ENCODE measurements at places on chromosomes 6 and 20.
A peak's percentile ranks its signal among the peaks of the same experiment; 100 is the strongest.

DNA sequence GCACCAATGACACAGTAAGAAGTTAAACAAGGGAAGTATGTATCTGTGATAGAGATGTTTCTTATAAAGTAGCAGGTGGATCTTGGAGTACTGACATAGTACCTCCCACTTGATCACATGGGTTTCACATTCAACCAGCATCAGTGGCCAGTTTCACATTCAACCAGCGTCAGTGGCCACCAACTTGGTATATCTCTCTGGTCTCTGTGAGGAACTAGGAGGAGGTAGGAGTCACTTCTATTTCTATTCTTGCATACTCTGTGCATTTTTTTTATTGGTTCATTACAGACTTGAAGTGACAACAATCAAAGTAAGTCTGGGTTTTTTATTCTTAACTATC is 200.3 kb upstream of the SIM1 start:
- no peak for DNase-seq

- DNase-seq, result no peak
Measured at GRCh38 chr6:113050979-113051378, 703.8 kb downstream of the RFPL4B start.

DNA sequence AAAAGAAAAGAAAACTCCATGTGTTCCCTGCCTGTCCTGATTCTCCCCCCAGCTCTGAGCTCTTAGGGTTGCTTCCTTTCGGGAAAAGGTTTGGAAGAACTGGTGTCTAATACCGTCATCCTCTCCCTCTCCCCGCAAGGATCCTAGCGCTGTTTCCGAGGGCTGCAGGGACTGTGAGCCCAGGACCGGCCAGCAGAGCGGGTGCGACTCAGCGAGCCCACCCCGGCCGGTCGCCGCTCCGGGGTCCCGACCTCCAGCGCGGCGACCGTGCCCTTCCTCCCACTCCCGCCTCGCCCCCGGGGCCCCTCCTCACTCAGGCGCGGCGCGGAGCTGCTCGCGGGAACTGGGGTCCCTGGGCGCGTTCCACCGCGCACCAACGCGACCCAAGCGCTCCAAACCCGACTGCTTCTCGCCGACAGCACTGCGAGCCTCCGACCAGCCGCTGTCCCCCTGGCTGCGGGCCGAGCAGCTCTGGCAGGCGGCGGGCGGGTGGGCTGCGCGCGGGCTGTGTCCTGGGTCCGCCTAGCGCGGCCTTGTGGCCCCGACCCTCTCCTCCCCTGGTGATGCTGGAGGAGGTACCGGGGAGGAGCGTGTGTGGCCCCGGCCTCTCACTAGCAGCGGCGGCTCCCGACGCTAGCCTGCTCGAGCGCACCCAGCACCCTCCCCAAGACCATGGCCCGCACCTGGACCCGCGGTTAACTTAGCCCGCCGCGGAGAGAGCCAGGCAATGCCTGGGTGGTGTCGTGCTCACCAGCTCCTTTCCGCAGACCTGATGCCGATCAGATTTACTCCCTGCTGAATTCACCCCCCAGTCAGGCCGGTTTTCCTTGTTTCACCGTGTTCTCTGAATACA is at the start of gene PLA2G7:
PLA2G7 (minus strand) TSS at position 509 of the 853 bp plus-strand sequence. CDS start 12,484 bp downstream, outside the sequence.
- DNase-seq, result no peak

GRCh38 chr20:52033313-52033712 is 158.3 kb downstream of the ZFP64 start:
- no peak for DNase-seq

GRCh38 chr6:44090465-44090864 is 36.8 kb downstream of the MRPL14 start:
- DNase-seq, result no peak

DNA sequence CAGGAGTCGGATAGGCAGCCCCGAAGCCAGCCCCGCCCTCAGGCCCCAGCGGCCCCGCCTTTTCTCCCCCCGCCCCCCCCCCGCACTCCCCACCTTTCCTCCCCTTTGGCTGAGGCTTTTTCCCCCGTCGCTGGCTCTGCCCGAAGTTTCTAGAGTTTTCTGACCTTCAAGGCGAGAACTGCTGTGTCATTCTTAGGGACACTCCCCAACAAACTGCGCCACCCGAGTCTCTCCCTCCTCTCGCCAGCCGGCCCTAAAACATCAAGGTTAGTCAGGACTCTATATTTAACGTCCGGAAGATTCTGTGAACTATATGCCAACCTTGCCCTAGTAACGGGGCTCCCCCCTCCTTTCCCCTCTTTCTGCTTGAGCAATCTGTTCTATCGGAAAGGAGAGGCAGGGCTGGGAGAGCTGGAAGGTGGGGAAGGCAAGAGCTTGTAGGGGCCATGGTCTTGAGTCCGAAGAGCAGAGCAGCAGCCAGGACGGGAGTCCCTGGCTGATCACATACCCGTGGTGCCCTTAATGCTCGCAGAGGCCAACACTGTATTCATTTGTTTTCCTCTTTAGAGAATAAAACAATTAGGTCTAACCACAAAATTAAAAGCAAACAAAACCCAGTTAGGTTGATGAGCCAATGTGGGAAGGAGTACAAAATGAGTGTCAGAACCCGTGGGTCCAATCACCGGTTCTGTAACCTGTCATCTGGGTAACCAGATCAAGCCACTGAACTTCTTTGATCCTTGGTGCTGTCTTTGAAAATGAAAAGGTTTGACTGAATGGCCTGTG is 5.3 kb upstream of the HSPA1B start:
- DNase-seq, result peak; percentile 87

- no peak for DNase-seq
Measured at GRCh38 chr6:86148586-86148985, 505.9 kb upstream of the SYNCRIP start.

GRCh38 chr6:65706436-65706835 is 590 bp downstream of the EYS start:
- no peak for DNase-seq

GRCh38 chr6:36232172-36232571 is 35.6 kb downstream of the BRPF3 start:
- DNase-seq, result no peak

- DNase-seq, result no peak
Measured at GRCh38 chr20:61391812-61392520, 139.9 kb downstream of the CDH4 start.

DNA sequence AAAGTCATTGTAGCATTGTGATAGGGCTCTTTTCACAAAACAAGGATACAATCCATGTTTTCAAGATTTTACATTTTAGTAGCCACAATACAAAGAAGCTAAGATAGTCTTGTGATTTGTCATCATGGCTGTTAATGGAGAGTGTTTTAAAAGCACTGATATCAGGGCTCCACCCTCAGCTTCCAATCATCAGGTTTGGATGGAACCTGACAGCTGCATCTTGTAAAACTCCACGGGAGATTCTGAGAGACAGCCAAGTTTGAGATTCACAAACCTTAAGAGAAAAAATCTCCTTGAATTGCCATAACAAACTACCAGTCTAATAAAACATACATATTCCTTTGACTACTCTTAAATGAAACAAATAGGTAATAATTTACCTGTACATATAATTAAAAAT is 280.2 kb downstream of the ESR1 start:
- no peak for DNase-seq

DNA sequence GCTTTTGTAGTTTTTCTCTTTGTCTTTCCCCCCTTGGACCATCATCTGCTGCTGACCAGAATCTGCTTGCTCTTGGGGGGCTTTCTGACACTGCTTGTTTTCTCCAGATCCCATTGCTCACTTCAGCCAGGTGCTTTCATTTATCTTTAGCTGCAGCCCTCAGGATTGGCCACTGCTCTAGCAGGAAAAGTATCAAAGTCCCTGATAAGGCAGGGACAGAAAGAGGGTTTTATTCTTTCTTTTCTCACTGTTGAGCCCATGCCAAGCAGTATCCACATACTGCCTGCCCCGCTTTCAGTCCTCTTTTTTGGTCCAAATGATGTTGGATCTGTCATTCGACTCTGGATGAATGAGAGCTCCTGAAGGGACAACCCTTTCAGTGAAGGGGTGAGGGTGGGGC is 141.4 kb downstream of the DNAH8 start:
- no peak for DNase-seq

DNA sequence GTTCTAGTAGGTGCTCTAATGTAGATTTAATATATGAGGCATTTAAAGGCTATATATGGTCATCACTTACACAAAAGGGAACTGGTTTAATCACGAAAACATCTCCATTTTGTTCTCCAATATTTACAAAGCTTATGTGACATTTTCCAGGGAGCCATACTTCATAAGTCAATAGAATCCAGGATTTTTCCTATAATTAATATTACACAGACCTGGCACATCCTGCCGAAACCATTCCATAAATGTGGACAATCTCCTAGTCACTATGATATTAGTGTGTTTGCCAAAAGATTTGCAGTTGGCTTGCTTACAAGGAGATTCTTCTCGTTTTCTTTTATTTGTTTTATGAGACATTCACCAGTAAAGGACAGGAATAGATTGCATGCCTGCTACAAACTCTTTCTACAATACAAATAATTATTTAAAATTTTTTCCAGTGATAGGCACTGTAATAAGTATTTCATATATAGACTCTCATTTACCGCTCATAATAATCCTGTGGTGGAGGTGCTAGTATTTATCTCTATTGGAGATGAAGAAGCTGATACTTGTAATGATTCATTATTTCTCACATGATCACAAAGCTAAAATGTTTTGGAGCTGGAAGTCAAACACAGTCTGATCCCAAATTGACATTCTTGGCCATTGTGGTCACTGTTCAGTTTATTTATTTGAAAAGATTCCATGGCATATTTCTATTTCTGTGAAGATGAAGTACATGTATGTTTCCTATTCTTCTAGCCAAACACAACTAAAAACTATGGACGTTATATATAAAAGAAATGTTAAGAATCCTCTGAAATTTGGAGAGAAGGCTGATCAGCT is 597.0 kb downstream of the HTR1B start:
- no peak for DNase-seq

GRCh38 chr20:37238935-37239451 is 22.6 kb downstream of the GHRH start:
- DNase-seq, result peak; percentile 28

DNA sequence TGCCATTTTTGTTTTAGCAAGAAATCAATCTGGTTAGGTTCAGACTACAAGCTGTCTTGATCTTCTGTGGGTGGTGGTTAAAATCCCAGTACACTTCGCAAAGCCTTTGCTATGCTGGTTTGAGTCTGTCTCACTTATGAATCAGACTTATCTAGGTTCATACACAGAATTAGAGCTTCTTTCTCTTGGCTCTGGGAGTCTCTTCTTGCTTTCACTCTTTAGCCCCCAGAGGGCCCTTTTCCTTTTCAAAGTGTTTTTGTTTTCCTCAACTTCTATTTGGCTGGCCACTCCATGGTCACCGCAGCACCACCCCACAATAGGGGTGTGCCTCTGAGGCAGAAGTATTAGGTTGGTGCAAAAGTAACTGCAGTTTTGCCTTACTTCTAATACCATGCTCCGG is 21.3 kb downstream of the ECI2 start:
- DNase-seq, result no peak

- DNase-seq, result no peak
Measured at GRCh38 chr6:3776881-3777507, 25.5 kb upstream of the PXDC1 start.

- DNase-seq, result no peak
Measured at GRCh38 chr20:4781637-4782377, 60.1 kb downstream of the PRND start.

DNA sequence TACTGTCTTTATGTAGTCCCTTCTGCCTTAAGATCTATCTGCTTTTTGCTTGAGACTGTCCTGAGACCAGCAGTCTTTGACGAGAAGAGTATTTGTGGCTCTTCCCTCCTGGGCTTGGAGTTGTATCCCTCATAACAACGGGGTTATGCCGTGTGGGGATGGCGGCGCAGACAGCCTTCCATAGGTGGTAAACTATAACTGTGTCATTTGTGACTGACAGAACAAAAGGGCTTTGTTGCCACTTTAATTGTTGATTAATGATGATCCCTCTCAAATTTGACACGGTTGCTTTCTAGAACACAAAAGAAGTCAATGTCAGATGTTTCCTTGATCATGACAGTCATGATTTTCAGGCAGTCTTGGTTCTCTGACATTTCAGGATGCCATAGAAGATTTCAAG is 196.6 kb downstream of the JARID2 start:
- no peak for DNase-seq

DNA sequence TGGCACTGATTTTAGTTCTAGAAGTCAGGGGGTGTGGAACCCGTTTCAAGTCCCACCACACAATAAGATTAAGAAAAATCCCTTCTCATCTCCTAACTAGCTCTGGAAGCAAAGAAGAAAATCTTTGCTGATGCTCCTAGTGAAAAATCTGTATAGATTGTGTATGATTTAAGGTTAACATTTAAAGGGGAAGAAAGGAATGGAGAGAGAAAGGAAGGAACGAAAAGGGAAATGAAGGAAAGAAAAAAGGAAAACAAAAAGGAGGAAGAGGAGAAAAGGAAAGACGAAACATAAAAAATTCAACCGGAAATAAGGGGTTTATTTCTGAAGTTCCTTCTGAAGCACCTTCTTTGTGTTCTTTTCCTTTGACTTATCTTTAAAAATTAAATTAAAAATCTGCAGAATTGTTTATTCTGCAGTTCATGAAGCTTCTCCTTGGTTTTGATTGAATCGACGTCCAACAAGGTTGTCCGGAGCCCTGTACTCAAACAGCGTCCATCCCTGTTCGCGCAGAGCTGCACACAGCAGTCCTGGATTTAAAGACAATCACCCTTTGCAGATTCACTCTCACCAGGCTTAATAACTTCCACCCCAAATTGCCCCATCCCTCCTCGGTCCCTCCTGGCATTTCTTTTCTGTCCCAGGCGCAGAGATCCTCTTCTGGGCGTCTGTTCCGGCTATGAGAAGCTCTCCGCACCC is 1.6 kb upstream of the TFAP2B start:
- no peak for DNase-seq

- DNase-seq, result no peak
Measured at GRCh38 chr20:48606841-48607543, 220.8 kb downstream of the PREX1 start.

DNA sequence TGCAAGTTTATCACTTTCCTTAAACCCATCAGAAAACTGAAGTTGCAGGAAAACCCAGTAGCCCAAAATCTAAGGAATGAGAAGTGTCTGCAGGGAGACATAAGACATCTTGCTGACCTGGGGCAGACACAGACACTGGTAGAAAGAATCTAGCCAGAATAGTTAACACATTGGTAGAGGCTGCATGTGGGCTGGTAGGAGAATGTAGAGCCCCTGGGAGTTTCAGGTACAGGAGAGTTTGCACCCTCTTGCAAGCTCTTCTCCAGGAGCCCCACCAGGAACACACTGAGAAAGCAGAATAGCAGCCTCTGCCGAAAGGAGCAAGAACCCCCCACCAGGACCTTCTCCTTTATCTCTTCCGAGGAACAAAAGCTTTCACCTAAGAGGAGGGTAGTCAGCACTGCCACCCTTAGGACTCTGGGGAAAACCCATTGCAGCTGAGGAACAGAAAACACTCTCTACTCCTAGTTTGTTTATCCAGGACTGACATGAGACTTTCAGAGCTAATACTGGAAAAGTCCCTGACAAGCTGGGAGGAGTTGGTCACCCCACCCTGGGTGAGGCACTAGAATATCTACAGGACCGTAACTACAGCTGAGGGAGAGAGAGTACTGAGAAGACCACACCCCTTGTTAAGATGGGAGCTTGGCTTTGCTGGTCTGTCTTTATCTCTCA is 10.5 kb upstream of the OGFRL1 start:
- DNase-seq, result no peak

- DNase-seq, result no peak
Measured at GRCh38 chr6:43757966-43758616, 11.9 kb upstream of the VEGFA start.
